ENCODE measurements at places on chromosomes 5 and 9. TPM values are rescaled to one million over a fixed set of nuclear protein-coding genes. Genes with fewer than 3 reads are reported as not detected.

- no peak overlapping the region for H3K4me3 ChIP-seq
- H3K27me3 ChIP-seq: peaks cover 7% of the 10 kb centered on the region
- no peaks in the 10 kb centered on the region for H3K4me1 ChIP-seq
- no peaks in the 10 kb centered on the region for H3K36me3 ChIP-seq
- DNase-seq: no peak
Measured at GRCh38 chr5:160448886-160449285, 27.2 kb downstream of the PTTG1 start.

GRCh38 chr9:115292584-115293279 is 174.8 kb upstream of the TNC start:
- H3K36me3 ChIP-seq: no peaks in the 10 kb centered on the region
- peak; percentile 53 for DNase-seq
- peaks cover 30% of the 10 kb centered on the region for H3K4me1 ChIP-seq
- H3K4me3 ChIP-seq: no peak overlapping the region

DNA sequence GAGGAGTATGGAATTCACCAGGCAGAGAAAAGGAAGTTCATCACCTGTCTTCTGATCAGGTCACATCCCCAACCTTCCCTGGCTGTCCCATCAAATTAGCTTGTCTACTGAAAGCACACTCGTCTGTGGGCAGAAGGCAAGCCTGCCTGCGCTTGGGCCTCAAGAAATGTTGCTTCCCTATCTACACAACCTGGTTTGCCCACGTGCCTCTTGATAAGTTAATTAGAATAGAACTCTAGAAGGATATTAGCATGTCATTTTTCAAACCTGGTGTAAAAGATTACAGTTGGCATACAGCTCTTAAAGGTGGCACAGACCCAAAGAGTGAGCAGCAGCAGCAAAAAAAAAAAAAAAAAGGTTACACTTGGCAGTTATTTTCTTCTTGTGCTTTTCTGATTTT is 5.1 kb downstream of the TTC23L start:
- no peak overlapping the region for H3K4me3 ChIP-seq
- H3K36me3 ChIP-seq: no peaks in the 10 kb centered on the region

DNA sequence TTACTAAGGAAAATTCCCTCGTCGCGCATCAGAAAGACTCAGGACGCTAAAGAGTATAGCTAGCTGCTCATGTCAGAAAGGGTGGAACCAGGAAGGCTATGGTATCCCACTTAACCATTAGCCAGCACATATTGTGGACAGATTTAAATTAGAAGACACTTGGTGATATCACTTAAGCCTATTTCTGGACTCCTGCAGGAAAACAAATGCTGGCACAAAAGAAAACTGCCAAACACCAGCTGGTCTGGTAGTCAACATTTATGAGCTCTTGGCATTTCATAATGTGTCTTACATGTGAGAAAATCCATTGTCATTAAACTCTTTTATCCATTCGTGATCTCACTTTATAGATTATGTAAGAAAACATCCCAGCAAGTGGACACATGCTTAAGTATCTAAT is 377.4 kb downstream of the PTPRD start:
- H3K4me1 ChIP-seq: no peaks in the 10 kb centered on the region
- H3K36me3 ChIP-seq: no peaks in the 10 kb centered on the region

The STING1 gene
- 46.3 TPM for total RNA-seq

The IL33 gene
- under 0.01 TPM for total RNA-seq

DNA sequence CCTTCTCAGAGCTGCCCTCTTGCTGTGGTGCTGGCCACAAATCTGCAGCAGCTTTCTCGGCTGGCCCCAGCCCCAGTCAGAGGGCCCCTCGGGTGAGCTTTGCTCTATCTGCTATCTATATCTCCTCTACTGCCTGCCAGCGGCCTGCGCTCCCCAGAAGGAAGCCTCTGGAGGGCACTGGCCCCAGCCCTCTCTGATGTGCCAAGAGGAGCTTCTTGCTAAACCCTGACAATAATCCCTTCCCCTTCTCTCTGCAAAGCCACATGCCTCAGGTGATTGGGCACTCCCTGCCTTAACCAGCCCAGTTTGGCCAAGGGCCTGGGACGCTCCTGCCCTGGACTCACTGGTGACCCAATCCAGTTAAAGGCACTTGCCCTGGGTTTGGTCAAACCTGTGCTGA is 42.7 kb downstream of the CAMK2A start:
- H3K4me3 ChIP-seq: no peak overlapping the region
- no peak overlapping the region for H3K27ac ChIP-seq
- H3K27me3 ChIP-seq: no peaks in the 10 kb centered on the region
- H3K4me1 ChIP-seq: no peaks in the 10 kb centered on the region
- DNase-seq: no peak
- H3K36me3 ChIP-seq: no peaks in the 10 kb centered on the region

The NCS1 gene
- 43.0 TPM for total RNA-seq

The PLEKHG4B gene
- 0.36 TPM for total RNA-seq

GRCh38 chr9:86096386-86096785 is 3.0 kb downstream of the GOLM1 start:
- no peaks in the 10 kb centered on the region for H3K36me3 ChIP-seq
- no peak overlapping the region for H3K4me3 ChIP-seq
- no peak for DNase-seq

The SLIT3 gene
- total RNA-seq: 38.3 TPM

- H3K4me3 ChIP-seq: no peak overlapping the region
- no peak overlapping the region for H3K27ac ChIP-seq
- no peaks in the 10 kb centered on the region for H3K27me3 ChIP-seq
- H3K36me3 ChIP-seq: peaks cover 4% of the 10 kb centered on the region
Measured at GRCh38 chr5:120479066-120479465, 15.0 kb downstream of the PRR16 start.

DNA sequence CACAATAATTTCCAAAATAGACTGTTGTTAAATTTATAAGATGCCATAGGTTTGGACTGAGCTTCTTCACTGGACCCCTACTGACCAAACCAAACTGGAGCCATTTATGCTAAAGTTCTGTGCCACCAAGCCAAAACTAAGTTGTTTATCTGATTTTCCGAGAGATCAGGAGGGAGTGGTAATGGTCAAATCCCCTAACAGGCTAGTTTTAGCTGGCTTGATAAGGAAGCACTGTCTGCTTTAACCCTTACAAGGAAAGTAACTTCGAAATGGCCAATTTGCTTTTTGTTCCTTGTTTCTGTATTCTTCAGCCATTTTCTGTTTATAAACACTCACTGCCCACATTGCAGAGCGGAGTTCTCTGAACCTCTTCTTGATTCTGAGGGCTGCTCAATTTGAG is 246.8 kb upstream of the TUT7 start:
- no peak overlapping the region for H3K27ac ChIP-seq
- H3K4me1 ChIP-seq: peaks cover 21% of the 10 kb centered on the region
- H3K36me3 ChIP-seq: no peaks in the 10 kb centered on the region
- DNase-seq: no peak

DNA sequence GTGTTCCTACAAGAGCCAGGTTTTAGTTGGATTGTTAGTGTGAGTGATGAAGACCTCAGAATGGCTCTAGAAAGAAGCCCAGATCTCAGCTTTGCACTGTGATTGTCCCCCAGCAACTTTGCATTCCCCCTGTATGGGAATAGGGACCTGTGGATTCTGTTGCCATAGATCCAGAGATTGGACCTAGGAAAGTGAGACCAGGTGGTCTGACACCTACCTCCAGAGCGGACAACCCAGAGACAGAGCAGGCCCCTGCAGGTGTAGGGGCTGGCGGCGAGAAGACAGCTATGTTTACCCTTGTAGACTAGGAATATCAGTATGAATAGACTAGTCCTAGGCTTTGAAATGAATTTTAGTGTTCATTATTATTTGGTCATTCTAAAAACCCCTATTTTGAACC is 53.6 kb downstream of the IRF1 start:
- H3K4me1 ChIP-seq: peaks cover 36% of the 10 kb centered on the region
- H3K27ac ChIP-seq: peak overlapping the region; percentile 58
- H3K27me3 ChIP-seq: no peaks in the 10 kb centered on the region
- no peaks in the 10 kb centered on the region for H3K36me3 ChIP-seq
- no peak for DNase-seq

DNA sequence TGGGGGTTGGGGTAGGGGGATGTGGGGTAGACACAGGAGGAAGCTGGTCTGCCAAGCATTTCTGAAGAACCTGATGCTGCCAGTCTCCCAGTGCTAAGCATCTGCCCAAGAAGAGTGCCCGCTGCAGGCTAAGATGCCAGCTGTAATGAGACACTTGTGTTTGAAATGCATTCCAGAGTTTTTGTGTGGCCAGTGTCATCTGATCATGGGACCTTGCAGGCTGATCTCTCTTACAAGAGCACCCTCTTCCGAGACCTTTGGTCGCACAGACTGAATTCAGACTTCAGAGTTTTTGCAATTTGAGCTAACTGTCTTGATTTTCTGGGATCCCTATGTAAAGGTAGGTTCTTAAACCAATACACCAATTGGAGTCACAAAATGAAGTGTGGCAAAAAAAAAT is 58.1 kb downstream of the DENND1A start:
- peaks cover 5% of the 10 kb centered on the region for H3K36me3 ChIP-seq
- H3K27me3 ChIP-seq: no peaks in the 10 kb centered on the region
- DNase-seq: no peak
- H3K4me3 ChIP-seq: no peak overlapping the region
- H3K27ac ChIP-seq: no peak overlapping the region

- H3K4me1 ChIP-seq: peaks cover 2% of the 10 kb centered on the region
- no peak overlapping the region for H3K27ac ChIP-seq
- H3K27me3 ChIP-seq: no peaks in the 10 kb centered on the region
- H3K36me3 ChIP-seq: no peaks in the 10 kb centered on the region
Measured at GRCh38 chr9:137021979-137022661, 5.9 kb downstream of the ABCA2 start.

The WNT8A gene
- not detected for total RNA-seq

DNA sequence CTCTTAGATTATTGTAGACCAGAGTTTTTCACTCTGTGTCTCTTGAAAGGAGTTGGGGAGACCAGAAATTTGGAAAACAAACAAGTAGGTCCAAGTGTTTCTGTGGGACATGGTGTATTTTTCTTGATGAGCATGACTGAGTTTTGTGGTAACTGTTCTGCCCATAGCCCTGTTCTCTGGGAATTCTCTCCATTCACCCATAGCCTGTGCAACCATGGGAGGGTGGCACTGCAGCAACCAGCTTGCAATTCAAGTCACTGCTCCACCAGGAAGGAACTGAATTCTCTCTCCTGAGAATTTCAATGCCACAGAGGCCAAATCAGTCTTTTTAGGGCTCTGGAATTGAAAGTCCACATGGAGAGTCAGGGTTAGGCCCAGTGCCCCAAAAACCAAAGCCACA is 475.3 kb upstream of the TRPC7 start:
- H3K27ac ChIP-seq: no peak overlapping the region
- H3K4me1 ChIP-seq: no peaks in the 10 kb centered on the region
- no peaks in the 10 kb centered on the region for H3K36me3 ChIP-seq
- DNase-seq: no peak
- H3K27me3 ChIP-seq: peaks cover 16% of the 10 kb centered on the region
- no peak overlapping the region for H3K4me3 ChIP-seq

DNA sequence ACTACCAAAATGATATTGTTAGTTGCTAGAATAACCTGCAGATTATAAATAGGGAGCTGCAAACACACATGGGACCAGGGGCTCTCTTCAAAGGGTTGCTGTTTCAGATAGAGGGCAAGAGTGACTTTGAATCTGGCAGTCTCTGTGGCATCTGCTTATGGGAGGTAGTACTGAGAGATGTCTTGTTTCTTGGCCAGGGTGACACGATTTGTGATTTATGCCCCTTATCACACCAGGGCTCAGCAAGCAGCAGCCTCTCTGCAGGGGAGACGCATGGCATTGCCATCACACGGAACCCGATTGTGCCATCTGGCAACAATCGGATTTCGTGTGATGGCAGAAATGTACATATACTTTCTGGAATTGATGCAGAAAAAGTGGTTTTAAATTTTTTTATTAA is 615.6 kb downstream of the ZNF608 start:
- no peak overlapping the region for H3K4me3 ChIP-seq
- H3K36me3 ChIP-seq: no peaks in the 10 kb centered on the region
- no peaks in the 10 kb centered on the region for H3K27me3 ChIP-seq
- no peaks in the 10 kb centered on the region for H3K4me1 ChIP-seq

- H3K27me3 ChIP-seq: no peaks in the 10 kb centered on the region
- H3K36me3 ChIP-seq: no peaks in the 10 kb centered on the region
- H3K27ac ChIP-seq: no peak overlapping the region
- DNase-seq: no peak
Measured at GRCh38 chr5:171970826-171971225, 35.6 kb downstream of the FBXW11 start.

DNA sequence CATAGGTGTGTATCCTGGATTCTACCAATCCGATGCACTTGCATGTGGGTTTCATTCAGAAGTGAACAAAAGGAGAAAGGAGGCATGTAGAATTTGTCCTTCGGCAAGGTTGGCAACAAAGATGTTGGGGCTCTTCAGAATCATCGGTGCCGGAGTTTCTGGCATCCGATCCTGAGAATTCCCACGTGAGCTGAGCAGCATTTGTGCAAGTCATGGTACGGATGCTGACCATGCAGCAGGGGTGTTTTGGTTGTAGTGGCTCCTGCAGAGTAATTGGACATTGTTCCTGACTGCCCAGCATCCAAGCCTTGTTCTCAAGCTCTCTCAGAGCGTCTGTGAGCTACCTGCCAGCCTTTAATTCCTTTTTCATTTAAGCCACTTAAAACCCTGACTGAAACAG is 19.0 kb upstream of the POC5 start:
- no peaks in the 10 kb centered on the region for H3K4me1 ChIP-seq
- no peak overlapping the region for H3K4me3 ChIP-seq
- no peak overlapping the region for H3K27ac ChIP-seq
- DNase-seq: no peak
- no peaks in the 10 kb centered on the region for H3K36me3 ChIP-seq
- H3K27me3 ChIP-seq: no peaks in the 10 kb centered on the region

The TLR4 gene
- total RNA-seq: 46.7 TPM

GRCh38 chr9:109092051-109092580 is 27.6 kb downstream of the TMEM245 start:
- H3K36me3 ChIP-seq: peaks cover 24% of the 10 kb centered on the region
- no peak overlapping the region for H3K27ac ChIP-seq
- peak; percentile 3 for DNase-seq
- H3K27me3 ChIP-seq: no peaks in the 10 kb centered on the region
- no peak overlapping the region for H3K4me3 ChIP-seq

The MPDZ gene
- 58.3 TPM for total RNA-seq

DNA sequence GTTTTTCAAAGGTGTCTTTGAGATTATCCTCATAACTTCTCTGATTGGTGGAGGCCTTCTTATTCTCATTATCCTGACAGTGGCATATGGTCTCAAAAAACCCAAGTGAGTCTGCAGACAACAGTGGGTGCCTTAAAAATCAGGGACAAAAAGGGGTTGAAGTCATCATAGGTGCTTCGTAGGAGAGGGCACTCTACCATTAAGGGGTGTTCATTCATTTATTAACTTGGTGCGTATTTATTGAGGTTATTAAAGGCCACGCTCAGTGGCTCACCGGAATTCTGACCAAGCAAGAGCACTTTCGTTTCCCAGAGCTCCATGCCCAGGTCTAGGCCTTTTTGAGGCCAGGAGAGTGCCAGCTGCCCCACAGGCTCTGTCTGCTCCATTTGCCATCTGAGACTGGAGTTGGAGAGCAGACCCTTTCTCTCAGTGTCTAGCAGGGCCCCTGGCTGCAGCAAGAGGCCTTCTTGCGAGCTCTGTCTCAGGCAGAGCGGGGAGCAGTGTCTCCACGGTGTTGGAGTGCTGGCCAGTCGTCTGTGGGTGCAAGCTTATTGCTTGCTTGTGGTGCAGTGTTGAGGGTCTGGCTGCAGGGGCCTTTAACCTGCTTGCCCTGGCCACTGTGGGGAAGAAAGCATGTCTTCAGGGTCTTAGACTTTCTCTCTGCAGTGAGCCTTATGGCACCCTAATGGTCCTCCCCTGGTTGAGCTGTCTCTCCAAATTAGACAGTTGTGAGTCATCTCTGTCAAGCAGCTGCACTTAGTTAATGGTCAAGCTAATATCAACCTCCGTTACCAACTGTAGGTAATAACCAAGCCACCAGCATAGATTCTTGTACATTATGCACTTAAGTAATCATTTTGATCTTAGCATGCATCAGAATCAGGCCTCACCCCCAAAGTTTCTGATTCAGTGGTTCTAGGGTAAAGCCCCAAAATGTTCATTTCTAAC is 62.6 kb downstream of the IL31RA start:
- no peaks in the 10 kb centered on the region for H3K27me3 ChIP-seq
- DNase-seq: no peak
- H3K4me3 ChIP-seq: no peak overlapping the region
- no peaks in the 10 kb centered on the region for H3K4me1 ChIP-seq
